ENCODE measurements at places on chromosomes 4 and X. TPM values are rescaled to one million over a fixed set of nuclear protein-coding genes. Genes with fewer than 3 reads are reported as not detected.

GRCh38 chr4:149296503-149296902, 519.1 kb downstream of the IQCM start:
- no peak for DNase-seq

- DNase-seq: no peak
Observed at GRCh38 chr4:19417256-19417655, 834.4 kb upstream of the SLIT2 start.

GRCh38 chrX:153576961-153577360, 22.0 kb downstream of the CCNQ start:
- no peak for DNase-seq

TMEM175 gene
- 23.5 TPM for total RNA-seq

GRCh38 chr4:88960576-88960975, 96.4 kb downstream of the FAM13A start:
- DNase-seq: no peak

ANXA3 gene
- total RNA-seq: 92.7 TPM

ETDB gene
- total RNA-seq: not detected

DNA sequence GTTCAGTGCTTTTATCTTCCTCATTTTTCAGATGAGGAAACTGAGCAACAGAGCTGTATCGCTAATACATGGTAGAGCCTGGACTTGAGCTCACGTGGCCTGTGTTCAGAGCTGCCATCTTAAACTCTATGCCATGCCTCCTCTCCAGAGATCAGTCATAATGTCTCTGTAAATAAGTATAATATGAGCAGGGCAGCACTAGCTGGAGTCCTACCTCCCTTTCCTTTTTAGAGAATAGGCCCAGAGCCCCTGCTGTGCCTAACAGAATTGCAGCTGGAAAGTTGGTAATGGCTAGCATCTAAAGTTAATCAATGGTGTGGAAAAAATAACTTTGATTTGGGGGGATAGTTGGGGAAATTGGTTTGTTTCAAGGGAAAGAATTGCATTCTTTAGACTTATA, 20.4 kb downstream of the CASP6 start:
- DNase-seq: no peak

REELD1 gene
- 0.46 TPM for total RNA-seq

GRCh38 chr4:166460769-166461550, 587.9 kb downstream of the TLL1 start:
- no peak for DNase-seq

DNA sequence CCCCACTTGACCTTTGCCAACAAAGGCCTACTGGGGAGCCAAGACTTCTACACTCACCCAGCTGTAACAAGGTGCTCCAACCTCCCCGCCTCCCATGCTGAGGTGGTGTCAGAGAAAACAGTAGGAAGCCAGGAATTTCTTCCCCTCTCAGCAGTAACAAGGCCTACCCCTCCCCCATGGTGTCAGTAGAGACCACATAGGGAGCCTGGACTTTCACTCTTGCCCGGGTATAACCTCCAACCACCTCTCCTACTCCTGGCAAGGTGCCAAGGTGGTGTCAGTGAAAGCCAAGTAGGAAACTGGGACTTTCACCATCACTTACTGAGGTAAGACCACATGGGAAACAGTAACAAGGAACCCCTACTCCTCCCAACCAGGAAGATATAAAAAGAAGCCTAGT, 93.1 kb downstream of the SLC16A2 start:
- no peak for DNase-seq

- DNase-seq: no peak
Observed at GRCh38 chrX:101787934-101788333, 128.3 kb upstream of the ARMCX2 start.

DNA sequence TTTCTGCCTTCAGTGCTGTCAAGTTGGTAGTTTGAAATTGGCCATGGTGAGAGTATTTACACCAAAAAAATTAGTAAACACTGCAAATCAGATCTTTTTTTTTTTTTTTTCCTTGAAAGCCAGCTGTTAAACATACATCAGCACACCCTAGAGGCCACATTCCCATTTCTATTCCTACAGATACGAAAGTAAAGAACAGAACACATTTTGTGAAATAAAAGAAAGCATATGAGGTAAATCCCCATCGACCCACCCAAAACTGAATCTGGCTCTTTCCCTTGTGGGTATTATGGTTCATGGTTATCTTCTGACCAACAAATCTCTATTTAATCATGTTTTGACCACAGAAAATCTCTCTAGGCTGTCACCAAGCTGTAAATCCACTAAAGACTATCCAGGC, 41.8 kb upstream of the AP1AR start:
- DNase-seq: no peak

MFAP3L gene
- 4.0 TPM for total RNA-seq

DMRTC1 gene
- total RNA-seq: not detected

GRCh38 chr4:142326181-142326580, 519.9 kb downstream of the INPP4B start:
- no peak for DNase-seq

TDO2 gene
- total RNA-seq: not detected

DNA sequence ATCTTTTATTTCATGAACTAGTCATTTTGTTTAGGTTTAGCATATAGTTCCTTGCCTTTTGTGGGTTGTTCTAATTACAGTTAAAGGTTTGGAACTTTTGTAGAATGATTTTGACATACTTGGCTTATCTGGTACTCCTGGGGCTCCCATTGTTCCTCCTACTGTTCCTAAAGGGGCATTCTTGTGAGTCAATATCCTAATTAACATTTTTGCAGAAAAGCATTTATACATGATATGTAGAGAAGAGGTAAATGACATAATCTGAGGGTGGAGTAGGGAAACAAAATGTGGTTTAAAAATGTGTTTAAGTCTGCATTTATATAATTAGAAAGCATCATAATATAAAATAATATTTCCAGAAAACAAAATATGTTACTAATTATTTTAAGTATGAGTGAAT, 529.2 kb downstream of the FAT4 start:
- DNase-seq: no peak

PLP2 gene
- 38.3 TPM for total RNA-seq

- DNase-seq: no peak
Observed at GRCh38 chr4:100117750-100118149, 72.5 kb downstream of the DDIT4L start.

NONO gene
- total RNA-seq: 180 TPM

DNA sequence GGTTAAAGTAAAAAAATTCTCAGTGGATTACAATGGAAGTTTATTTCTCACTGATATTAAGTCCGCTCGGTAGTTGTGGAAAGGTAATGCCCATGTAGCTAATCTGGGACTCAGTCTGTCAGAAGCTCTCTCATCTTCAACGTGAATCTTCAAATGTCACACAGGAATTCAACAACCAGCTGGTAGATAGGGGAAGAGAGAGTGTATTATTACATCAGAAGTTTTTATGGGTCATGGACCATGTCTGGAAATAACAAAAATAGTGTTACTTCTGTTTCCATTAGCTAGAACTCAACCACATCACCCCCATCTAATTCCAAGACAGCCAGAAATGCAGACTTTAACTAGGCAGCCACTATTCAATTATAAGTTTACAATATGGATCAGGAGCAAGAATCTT, 506.1 kb upstream of the HTR2C start:
- no peak for DNase-seq

CCDC110 gene
- 2.8 TPM for total RNA-seq

GRCh38 chrX:46589977-46590723, 16.6 kb downstream of the CHST7 start:
- DNase-seq: no peak

- no peak for DNase-seq
Observed at GRCh38 chr4:150462743-150463142, 119.2 kb upstream of the MAB21L2 start.

ANOS1 gene
- total RNA-seq: 3.2 TPM

PARM1 gene
- 25.7 TPM for total RNA-seq

GRCh38 chrX:123298026-123298425, 113.9 kb downstream of the GRIA3 start:
- DNase-seq: no peak

PRR32 gene
- not detected for total RNA-seq

ALB gene
- not detected for total RNA-seq

DNA sequence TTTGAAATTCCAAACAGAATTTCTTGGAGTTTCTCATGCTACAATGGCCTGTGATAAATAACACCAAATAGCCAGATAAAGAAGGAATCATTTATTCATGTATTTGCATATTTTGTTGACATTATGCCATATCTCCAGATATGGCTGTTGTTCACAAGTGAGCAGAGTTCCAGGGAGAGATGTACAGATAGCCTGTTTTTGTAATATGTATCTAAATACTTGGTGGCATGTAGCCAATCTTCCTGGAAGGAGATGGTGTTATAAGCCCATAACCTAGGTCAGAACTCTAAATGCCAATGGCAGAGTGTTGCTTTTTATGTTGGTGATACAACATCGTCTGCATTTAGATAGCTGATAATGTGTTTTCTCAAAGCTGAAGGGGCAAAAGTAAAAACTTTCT, 292.2 kb downstream of the FBXO8 start:
- no peak for DNase-seq

SMIM10L2A gene
- total RNA-seq: 0.46 TPM

TREX2 gene
- total RNA-seq: 1.0 TPM

GLRA2 gene
- total RNA-seq: not detected

- no peak for DNase-seq
Observed at GRCh38 chr4:127622921-127623796, 9.6 kb upstream of the INTU start.

GALNTL6 gene
- not detected for total RNA-seq

GRCh38 chrX:133495464-133496391, 80.4 kb upstream of the GPC4 start:
- DNase-seq: no peak

GRCh38 chr4:174408841-174409552, 113.3 kb downstream of the HPGD start:
- DNase-seq: no peak

DNA sequence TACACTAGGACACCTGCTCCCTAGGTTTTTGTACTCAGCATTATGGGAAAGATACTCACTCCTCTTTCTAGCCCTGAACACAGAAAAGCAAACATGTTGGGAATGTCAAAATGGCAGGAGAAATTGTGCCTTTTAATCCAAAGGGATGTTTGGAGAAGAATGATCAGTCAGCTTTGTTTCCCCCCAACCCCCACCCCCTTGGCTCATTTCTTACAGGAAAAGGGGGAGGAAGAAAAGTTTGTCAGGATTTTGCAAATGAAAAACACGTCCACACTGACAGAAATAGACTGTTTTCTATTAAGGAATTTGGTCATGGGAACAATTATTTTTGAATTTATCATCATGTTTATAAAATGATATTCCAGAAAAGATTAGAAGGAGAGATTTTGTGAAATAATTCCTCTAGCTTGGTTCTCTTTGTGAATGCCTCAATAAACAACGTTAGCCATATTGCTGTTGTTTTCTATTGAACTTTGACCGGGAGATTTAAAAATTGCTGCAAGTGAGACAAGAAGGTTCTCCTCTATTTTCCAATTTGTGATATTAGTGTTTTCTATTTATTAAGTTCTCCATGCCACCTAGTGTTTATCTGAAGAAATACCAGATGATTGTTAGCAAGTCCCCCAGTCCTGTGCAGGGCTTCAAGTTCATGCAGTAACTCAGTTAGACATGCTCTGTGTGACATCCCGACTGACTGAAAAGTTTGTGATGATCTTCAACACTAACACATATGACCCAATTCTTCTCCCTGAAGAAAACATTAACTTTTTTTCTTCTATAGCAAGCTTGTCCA, 31.3 kb upstream of the TFDP3 start:
- DNase-seq: no peak

GRCh38 chrX:55030271-55031205, at the start of gene ALAS2:
Gene ALAS2 (minus strand): TSS chrX:55030977. CDS start chrX:55026000, 4,977 bp downstream.
- DNase-seq: no peak
